ENCODE measurements at places on chromosomes 7 and 10.

GRCh38 chr7:311131-311680 is 21.2 kb downstream of the FOXL3 start:
- no peak overlapping the region for H3K4me3 ChIP-seq
- H3K4me1 ChIP-seq, result no peaks in the 10 kb centered on the region
- DNase-seq, result no peak

DNA sequence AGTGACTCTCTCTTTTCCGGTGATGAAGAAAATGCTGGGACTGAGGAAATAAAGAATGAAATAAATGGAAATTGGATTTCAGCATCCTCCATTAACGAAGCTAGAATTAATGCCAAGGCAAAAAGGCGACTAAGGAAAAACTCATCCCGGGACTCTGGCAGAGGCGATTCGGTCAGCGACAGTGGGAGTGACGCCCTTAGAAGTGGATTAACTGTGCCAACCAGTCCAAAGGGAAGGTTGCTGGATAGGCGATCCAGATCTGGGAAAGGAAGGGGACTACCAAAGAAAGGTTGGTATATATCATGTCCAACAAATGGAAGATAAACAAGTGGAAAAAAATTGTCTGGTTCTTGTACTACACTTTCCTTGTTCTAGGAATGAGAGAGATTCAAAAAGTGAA is 9.5 kb downstream of the PDCD4 start:
- H3K4me3 ChIP-seq, result no peak overlapping the region
- DNase-seq, result no peak
- peaks cover 54% of the 10 kb centered on the region for H3K36me3 ChIP-seq
- no peak overlapping the region for H3K27ac ChIP-seq
- no peaks in the 10 kb centered on the region for H3K27me3 ChIP-seq
- no peaks in the 10 kb centered on the region for H3K4me1 ChIP-seq

DNA sequence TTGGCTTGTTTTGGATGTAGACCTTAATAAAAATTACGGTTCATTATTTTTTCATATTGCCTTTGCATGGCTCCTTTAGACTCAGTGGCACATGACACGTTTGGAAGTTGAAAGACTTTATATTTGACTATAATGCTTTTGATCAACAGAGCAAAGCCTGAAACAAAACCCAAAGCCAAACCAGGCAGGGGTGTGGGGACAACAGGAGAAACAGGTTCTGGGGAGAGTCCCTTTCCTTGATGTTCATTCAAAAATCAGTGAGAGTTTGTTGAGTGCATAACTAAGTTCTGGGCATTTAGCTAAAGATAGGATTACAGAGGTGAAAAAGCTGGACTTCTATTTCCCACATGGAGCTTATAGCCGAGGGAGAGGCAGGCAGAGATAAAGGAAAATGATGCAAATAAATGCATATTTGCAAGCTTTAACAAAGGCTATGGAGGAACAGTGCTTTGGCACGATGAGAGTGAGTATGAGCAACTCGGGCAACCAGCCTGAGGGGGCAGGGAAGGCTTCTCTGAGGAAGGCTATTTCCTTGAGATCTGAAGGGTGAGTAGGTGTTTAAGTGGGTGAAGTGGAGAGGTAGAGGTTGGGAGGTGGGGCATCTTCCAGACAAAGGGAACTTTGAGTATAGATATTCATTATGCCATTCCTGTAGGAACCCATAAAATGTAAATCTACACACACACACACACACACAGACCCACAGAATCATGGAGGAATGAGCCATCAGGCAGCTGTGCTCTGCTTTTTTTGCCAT is 34.5 kb upstream of the PDZD8 start:
- H3K27me3 ChIP-seq, result peaks cover 7% of the 10 kb centered on the region
- no peaks in the 10 kb centered on the region for H3K36me3 ChIP-seq
- DNase-seq, result no peak
- no peaks in the 10 kb centered on the region for H3K4me1 ChIP-seq
- H3K27ac ChIP-seq, result no peak overlapping the region

- no peak overlapping the region for H3K27ac ChIP-seq
- H3K4me3 ChIP-seq, result no peak overlapping the region
- no peaks in the 10 kb centered on the region for H3K36me3 ChIP-seq
- DNase-seq, result no peak
- H3K4me1 ChIP-seq, result no peaks in the 10 kb centered on the region
Measured at GRCh38 chr7:5456409-5456808, 32.8 kb upstream of the TNRC18 start.

DNA sequence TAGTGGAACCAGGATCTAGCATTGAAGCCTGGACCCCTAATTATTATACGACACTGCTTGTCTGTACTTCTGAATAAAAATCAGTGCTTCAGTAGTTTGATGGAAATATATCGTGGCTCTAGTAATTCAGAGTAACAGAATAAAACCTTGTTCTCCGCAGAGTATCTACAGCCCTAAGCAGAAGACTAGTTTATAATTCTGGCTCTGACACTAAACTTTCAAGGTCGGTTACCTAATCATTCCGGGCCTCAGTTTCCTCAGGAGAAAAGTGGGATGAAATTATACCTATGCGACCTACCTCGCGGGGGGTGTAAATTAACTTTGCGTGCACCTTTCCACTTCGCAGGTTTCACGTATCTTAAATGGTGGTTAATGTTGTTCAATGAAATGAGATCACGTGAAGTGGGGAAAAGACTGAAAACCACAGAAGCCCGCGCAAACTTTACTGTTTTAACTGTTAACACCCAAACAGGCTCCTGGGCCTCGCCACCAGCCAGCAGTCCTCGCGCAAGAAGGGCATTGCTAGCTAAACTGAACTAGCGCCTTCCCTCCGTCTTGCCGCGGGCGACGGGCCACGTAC is 615 bp downstream of the THAP5 start:
- peaks cover 43% of the 10 kb centered on the region for H3K36me3 ChIP-seq
- peak overlapping the region; percentile 97 for H3K27ac ChIP-seq
- no peaks in the 10 kb centered on the region for H3K27me3 ChIP-seq

All from DND-41 (cell line).